DMS 273 treated with DMSO at 0.1 percent for 48 hours (cell line): ENCODE measurements at places on chromosomes 7 and 10.
A peak's percentile ranks its signal among the peaks of the same experiment; 100 is the strongest.

- DNase-seq, result no peak
Measured at GRCh38 chr10:73625004-73625883, 16.0 kb downstream of the MYOZ1 start.

- DNase-seq, result no peak
Measured at GRCh38 chr7:135158141-135158655, 10.3 kb downstream of the TMEM140 start.

DNA sequence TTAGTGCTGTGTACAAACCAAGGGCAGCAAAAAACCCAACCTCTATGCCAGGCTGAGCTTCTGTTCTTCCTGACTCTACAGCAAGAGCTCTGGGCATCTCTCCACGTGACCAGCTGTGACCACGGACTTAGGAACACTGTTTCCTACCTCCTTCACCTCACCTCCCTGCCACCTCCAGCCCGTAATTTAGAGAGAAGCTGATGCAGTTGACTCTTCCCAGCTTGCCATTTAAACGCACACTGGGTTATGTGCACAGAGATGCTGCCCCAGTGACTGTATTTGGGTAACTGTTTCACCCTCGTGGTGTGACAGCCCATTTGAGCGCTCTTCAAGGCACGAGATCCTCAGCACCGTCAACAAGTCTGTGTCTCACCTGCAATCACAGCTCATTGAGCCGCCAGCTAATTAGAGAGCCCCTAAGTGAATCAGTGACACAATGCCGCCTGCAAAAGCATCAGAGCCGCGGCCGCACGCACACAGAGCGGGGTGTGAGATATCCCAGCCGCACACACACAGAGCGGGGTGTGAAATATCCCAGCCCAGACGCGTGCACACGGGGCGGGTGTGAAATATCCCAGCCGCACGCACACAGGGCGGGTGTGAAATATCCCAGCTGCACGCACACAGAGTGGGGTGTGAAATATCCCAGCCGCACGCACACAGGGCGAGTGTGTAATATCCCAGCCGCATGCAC, 319.7 kb downstream of the PTPRN2 start:
- DNase-seq, result no peak

- DNase-seq, result no peak
Measured at GRCh38 chr7:112089551-112089950, 116.6 kb downstream of the DOCK4 start.

- DNase-seq, result no peak
Measured at GRCh38 chr7:15795393-15795792, 108.9 kb upstream of the MEOX2 start.

DNA sequence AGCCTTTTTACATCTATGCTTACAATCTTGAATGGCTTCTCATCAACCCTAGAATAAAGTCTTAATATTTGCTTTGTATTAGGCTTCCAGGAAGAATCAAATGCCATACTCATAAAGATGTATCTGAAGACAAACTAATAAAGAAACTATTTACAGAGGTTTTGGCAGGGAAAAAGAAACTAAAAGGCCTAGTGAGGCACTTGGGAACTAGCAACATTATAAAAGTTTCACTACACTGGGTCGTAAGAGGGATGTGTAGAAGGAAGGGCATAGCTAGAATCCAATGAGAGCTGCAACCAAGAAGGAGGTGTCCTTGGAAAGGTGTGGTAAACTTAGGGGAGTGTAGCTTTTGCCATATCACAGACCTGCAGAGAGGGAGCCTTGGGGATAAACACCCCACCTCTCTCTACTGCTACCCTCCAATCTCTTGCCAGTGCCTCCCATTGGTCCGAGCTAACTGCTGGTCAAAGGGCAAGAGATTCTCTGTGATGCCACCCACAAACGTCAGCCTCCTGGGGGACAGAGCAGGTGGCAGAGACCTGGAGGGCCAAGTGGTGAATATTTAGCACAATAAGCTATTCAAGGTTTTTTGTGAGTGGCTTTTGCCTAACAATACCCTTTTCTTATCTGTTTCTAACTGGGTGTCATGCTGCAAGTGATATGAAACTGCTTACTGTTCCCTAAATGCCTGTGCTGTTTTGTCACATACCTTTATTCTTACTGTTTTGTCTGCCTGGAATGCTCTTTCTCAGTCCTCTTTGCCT, 60.7 kb downstream of the CPED1 start:
- no peak for DNase-seq

DNA sequence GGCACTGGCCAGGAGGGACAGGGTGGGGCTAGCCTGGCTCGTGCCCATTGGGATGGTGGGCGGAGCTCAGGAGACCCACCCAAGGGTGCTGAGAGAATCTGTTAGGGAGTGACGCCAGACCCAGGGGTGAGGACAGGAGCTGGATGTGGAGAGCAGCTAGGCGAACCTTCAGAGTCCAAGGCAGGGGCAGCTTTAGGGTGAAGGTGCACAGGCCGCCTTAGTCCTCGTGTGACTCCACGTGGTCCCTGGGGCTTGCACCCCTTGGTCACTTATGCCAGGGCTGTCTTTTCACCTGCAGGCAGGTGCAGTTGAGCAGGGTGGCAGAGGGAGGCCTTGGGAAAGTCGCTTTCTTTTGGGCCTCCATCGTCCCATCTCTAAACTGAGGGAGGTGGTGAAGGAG, 4.3 kb downstream of the RAMP3 start:
- DNase-seq, result no peak

DNA sequence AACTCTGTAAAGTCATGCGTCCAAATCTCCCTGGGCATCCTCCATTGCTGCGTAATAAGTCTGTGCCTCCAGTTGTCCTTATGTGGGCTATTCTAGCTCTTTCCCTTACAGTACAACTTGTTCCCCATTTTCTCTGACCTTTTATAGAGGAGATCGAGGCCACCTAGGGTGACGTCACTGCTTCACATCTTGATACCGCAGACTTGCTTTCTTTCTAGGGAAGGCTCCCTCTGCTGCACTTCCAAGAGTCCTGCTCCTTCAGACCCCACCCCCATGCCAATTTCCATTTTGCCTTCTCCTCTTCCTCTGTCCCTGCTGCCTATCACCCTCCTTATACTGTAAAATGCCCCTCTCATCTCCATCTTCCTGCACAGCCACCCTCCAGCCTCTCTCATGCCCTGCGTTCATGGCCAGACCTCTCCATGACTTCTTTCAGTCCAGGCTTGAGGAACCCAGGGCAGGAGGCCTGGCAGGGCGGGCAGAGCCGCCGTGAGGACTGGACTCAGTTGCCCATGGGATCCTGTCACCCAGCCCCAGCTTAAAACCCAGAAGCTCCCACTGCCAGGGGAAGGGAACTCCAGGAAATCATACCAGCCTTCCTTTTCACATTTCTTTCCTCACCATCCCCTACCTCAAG, 57.5 kb downstream of the CAMK1D start:
- DNase-seq, result no peak

GRCh38 chr10:6186894-6187256, 15.9 kb upstream of the PFKFB3 start:
- DNase-seq, result no peak

- DNase-seq, result no peak
Measured at GRCh38 chr7:45596665-45597095, 22.5 kb downstream of the ADCY1 start.

GRCh38 chr7:119943942-119944600, 328.9 kb upstream of the KCND2 start:
- no peak for DNase-seq

GRCh38 chr7:93147363-93147762, 822 bp downstream of the SAMD9L start:
- DNase-seq, result peak; percentile 35

DNA sequence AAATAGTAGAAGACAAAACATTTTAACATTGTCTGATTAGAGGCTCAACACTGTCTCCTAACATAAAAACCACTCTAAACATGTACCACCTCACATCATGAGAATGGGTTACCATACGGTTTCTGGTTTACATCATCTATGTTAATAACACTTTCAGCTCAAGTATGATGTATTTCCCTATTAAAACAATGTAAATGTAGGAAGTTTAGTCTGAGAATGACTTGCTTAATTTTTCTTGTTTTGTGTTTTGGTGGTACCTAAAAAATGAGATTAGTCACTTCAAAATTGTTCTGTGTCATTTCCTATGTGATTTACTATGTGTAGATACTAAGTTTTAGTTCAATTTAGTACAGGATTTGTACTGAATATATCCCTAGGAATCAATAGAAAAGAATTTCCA, 195.8 kb upstream of the SEMA3C start:
- no peak for DNase-seq

DNA sequence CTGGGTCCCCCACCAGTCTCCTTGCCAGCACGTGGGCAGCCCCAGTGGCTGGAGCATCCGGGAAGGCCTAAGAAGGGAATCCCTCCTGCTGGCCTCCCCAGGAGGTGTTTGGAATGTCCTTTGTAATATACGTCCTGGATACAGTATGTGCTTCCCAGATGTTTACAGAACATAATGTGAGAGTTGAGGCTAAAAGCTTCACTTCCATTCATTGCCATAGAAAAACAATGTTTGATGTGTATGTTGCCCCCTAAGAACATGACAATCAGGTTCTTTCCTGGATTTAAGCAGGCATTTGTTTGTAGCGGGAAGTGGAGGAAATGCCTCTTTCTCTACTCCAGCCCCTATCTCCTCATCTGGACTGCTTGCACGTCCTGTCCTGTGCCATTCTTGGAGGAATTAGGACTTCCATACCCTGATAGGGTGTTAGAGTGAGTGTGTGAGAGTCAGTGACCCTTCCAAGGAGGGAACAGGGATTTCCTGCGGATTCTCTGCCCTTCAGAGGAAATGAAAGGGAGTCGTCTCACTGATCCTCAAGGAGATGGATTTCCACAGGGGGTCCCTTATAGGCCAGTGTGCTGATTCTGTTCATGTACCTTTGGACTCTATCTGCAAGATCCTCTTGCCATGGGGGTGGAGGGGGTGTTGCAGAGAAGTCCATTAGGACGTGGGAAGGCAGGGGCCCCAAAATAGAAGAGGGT, 1.2 kb downstream of the IGFBP1 start:
- DNase-seq, result no peak

GRCh38 chr7:147044941-147045340, 928.3 kb downstream of the CNTNAP2 start:
- no peak for DNase-seq

DNA sequence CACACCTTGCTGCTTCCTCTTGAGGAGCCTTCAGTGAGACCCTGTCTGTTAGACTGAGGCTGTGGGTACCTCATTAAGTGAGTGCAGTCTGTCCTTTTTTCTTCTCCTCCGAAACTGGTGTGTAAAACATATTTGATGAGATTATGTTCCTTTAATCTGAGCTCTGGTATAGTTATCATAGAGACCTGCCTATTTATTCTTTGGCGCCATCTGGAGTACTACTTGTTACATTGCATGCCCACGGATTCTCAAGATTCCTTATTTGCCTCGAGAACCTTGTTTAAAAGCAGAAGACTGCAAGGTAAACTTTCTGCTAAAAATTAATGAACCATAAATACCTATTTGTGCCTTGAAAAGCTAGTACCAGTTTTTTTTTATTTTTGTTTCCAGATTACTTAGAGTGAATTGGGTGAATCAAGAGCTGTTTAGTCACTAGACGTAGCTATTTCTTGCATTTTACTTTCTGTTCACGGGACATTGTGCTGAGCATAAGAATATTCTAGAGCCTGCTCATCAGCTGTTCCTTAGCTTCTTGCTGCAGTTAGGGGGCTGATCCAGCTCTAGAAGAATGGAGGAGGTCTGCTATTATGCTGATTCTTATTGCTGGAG, 16.9 kb upstream of the STMP1 start:
- DNase-seq, result no peak

DNA sequence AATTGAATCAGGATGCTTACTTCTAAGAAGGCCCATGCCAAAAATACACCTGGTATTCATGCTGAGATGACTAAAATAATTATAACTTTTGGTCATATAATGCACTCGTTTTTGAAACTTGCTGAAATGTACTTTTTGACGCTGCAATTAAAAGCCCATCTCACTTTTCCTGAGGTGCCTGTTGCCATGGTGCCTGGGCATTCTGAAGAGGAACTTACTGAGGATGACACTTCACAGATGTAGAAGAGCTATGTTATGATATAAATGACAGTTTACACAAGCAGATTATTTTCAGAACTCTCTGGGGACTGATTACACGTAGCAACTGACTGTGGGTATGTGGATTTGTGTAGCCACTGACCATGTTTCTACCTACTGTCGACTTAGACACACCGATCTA, 182.4 kb downstream of the TPK1 start:
- DNase-seq, result no peak

DNA sequence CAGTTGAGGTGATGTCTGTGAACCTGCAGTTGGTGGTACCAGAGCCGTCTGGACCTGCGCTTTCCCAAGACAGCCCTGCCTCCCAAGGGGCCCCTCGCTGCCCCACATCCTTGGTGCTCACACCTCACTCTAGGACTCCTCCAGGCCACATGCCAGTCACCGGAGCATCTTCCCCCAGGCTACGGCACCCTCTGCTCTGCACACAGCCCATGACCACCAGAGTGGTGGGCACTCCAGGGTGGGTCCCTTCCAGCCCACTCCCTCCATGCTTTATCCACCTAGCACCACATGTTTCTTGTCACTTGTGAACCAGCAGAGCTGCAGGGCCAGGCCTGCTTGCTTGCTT, 183.7 kb upstream of the SH2B2 start:
- DNase-seq, result no peak

GRCh38 chr7:156001496-156002260, 189.4 kb upstream of the SHH start:
- no peak for DNase-seq

DNA sequence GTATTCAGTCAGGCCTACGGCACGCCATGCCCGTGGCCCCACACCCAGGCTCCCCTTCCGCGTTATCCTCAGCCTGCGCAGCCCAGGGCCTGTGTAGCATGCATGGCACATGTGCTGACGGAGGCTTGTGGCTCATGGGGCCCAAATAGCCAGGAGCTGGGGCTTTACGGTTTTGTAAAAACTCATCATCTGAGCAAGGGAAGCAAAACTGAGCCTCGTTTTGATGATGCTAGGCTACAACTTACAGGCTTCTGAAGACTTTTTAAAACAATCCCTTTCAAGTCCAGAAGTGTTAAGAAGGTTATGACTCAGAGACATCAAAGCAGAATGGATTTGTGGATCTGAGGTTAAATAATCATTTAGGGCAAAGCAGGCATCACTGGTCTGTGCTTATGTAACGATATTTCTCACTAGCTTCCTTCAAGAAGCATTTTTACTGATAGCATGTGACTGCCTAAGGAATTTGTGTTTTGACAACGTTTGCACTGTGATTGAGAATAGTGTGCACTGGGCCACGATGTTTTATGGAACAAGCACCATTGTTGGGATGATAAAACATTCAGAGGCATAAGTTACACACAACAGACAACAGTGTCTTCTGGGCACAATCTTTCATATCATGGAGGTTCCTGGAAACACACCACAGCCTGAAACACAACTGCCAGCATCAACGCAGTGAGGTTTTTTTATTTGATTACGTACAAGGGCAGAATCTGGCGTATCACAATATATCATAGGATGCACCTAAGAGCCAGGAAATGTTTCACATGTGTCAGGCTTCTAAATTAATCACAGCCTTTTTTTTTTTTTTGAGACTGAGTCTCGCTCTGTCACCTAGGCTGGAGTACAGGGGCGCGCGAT, 274.3 kb downstream of the CCDC3 start:
- DNase-seq, result no peak
